ENCODE measurements at places on chromosomes 5 and 9.

DNA sequence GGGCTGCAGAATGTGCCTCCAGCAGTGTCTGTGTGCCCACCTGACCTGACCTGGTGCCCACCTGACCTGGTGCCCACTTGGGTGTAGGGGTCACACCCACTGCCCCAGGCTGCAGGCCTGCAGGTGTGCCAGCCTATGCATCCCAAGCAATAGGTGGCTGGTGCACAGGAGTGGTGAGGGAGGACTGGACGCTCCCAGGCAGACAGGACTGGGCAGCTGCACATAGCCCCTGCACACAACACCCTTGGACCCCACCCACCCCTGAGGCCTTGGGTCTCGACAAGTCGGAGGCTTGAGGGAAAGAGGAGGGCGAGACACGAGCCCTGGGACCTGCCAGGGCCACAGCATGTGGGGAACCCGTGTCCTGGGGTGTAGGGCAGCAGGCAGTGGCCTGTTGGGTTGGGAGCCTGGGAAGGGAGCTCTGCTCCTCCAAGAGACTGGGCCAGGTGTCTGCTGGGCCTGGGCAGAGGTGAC lies 10.8 kb upstream of the NRARP start:
- DNase-seq, result no peak

DNA sequence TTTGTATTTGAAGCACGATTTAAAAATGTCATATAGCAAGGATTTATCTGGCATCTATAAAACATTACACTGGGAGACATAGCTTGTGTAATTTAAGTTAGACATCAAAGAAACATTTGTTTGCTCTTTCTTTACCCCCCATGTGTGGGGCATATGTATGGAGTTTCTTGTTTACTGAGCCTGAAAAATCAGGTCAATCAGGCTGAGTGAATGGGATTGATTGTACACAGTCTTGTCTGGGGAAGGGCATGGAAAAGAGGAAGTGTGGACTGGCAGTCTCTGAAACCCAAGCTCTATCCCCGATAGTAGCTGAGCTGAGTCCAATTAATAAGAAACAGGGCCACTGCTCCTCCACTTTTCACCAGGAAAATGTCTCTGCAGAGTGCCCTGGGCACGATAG lies 49.4 kb downstream of the SLC46A2 start:
- no peak for DNase-seq

DNA sequence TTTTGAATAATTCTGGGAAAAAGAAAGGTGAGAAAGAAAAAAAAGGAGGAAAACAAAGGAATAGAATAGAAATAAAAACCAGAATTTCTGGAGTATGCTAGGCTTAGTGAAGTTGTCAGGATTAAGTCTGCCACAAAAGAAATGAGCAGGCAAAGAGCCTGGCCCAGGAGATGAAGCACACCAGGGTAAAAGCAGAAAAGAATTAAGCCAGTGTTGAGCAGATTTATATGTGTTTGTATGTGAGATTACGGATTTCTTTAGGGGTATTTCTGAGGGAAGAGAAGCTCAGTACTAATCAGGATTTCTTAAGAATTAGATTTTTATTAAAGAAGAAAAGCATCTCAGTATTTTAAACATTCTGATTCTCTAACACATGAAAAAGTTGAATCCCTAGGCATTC lies 74.5 kb downstream of the MRPS27 start:
- DNase-seq, result no peak

GRCh38 chr5:164412531-164412930 lies 907.1 kb downstream of the MAT2B start:
- no peak for DNase-seq

DNA sequence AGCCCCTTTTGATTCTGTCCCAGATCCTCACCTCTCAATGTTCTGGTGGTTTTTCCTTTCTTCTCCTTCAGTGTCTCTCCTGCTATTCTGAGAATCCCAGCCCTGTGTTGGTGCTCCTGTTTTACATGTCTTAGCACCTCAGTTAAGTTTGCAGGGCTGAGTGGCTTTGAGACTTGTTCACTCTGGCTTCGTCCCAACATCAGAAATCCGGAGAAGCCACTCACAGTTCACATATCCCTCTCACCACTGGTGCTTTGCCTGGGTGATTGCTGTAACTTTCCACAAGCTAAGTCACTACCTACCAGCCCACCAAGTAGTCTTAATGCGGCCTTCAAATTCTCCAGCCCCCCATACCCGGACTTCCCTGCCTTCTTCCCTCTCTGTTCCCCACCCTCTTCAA lies 40.2 kb downstream of the CYFIP2 start:
- DNase-seq, result no peak

DNA sequence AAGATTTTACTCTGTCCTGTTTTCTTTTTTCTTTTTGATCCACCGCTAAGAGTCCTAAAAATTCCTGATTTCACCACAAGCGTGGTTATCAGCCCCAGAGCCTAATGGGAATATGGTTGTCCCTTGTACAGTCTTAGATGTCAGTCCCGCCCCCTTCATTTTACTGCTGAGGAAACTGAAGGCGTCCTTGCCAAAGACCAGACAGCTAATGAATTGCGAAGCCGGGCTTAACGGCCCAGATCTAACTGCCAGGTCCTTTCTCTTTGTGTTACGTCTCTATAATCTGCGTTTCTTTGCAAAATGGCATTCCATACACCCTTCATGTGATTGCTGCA lies 497 bp downstream of the NSA2 start:
- DNase-seq, result peak; percentile 1

GRCh38 chr9:134055981-134056461 lies 11.8 kb downstream of the BRD3 start:
- DNase-seq, result no peak
